ENCODE measurements at places on chromosomes 7 and 10. TPM values are rescaled to one million over a fixed set of nuclear protein-coding genes. Genes with fewer than 3 reads are reported as not detected.
A peak's percentile ranks its signal among the peaks of the same experiment; 100 is the strongest.

LRRN3 gene
- total RNA-seq = 3.0 TPM

FOXI2 gene
- total RNA-seq = 0.78 TPM

DNA sequence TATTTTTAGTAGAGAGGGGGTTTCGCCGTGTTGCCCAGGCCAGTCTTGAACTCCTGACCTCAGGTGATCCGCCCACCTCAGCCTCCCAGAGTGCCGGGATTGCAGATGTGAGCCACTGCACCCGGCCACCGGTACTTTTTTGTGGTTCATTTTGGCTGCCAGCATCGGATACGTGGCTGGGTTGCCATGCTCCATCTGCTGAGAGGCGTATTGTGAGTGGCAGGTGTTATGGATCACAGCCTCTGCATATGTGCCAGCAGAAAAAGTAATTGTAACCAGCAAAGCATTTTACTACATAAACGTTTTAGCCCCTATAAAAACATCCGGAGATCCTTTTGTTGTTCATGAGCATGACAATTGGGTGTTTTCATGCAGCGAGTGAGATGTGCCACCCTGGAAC lies 7.1 kb downstream of the FOXK1 start:
- DNase-seq = no peak

MYH16 gene
- total RNA-seq = not detected

C10orf53 gene
- not detected for total RNA-seq

GRCh38 chr7:46396481-46396880 lies 475.4 kb upstream of the IGFBP3 start:
- no peak for DNase-seq

DNA sequence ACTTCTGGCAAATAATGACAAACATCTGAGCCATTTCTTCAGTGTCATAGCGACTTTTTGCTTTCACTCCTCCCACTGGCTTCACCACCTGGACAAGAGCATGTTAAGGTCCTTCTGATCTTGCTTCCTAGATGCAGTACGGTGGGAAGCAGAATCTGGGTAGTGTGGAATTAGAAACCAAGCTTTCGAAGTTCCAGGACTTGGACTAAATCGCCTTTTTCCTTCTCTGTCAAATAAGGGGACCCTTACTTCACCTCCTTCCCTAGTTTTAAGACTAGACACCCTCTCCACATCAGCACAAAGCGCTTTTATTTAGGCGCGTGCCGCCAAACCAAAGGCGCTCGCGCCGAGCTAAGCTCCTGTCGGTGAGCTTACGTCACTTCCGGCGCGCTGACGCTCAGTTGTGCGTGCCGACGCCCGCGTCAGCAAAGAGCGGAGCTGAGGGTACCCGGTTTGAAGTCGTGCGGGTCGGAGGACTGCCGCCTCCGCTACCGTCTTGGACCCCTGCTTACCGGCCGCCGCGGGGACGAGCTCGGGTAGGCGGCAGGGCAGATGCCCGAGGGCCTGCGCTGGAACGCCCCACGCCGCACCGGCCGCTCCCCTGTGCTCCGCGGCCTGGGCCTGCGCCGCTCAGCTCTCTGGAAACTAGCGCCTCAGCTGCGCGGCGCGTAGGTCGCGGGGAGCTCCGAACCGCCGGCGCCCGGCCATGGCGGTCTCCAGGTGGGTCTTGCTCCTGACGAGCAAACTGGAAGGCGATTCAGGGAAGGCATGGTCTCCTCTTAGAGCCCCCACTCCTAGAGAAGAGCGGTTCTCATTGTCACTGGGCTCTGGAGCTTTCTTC lies at the start of gene BTAF1:
BTAF1 (plus strand) TSS at position 400 of the 841 bp plus-strand sequence; CDS start at position 707, 307 bp downstream.
- peak; percentile 62 for DNase-seq

GRCh38 chr7:117323305-117323850 lies 520 bp upstream of the WNT2 start:
- DNase-seq = no peak

GRCh38 chr10:26087666-26088065 lies 128.9 kb upstream of the GAD2 start:
- DNase-seq = no peak

FBXL13 gene
- 0.95 TPM for total RNA-seq

DNA sequence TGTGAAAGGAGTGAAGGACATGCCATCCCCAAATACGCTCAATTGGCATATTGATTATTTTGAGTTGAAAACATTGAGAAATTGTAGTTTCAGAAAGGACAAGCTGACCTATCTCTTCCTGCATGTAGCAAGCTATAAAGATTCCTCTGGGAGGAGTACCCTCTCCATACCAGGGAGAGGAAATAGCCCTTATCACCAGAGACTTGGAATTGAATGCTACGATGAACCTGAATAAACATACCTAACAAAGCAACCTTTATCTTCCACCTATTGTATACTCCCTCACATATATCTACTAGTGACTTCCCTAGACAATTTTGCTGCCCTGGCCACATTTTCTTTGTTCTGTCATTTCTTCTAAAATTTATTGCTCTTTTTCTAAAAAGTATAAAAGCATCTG lies 150.2 kb upstream of the EEPD1 start:
- no peak for DNase-seq

- DNase-seq = no peak
Observed at GRCh38 chr10:119199231-119199992, 8.0 kb upstream of the GRK5 start.

DNA sequence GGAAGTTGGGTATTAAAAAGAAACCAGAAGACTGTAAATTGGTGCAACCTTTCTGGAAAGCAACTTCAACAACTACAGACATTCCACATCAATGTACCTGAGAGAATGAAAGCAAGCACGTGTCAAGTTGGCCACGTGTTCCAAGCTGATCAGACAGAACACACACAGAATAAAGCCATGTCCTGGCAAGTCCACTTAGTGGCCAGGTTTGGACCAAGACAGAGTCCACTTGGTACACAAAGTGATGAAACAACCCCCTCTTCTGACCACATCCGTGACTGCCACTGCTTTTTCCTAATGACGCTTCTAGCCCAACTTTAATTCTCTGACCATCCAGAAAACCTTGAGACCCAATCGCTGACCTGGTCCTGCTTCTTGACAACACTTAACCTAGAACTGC lies 109.4 kb downstream of the ABLIM1 start:
- DNase-seq = no peak

PPA1 gene
- total RNA-seq = 76.1 TPM

Measured in thoracic aorta (tissue), 2 donors.